Cardiac muscle cell (in vitro differentiated cells and primary cell): ENCODE measurements at places on chromosomes 1 and 21. TPM values are rescaled to one million over a fixed set of nuclear protein-coding genes. Genes with fewer than 3 reads are reported as not detected.

GRCh38 chr1:40926441-40926840, 53.1 kb upstream of the CTPS1 start:
- peak; percentile 41 for DNase-seq
- H3K4me1 ChIP-seq = no peaks in the 10 kb centered on the region
- H3K4me3 ChIP-seq = no peak overlapping the region
- no peaks in the 10 kb centered on the region for H3K27me3 ChIP-seq
- H3K36me3 ChIP-seq = no peaks in the 10 kb centered on the region

- no peaks in the 10 kb centered on the region for H3K4me1 ChIP-seq
- no peak overlapping the region for H3K4me3 ChIP-seq
- no peak overlapping the region for H3K27ac ChIP-seq
- no peaks in the 10 kb centered on the region for H3K27me3 ChIP-seq
Measured at GRCh38 chr21:32545948-32546441, 39.3 kb downstream of the TCP10L start.

DNA sequence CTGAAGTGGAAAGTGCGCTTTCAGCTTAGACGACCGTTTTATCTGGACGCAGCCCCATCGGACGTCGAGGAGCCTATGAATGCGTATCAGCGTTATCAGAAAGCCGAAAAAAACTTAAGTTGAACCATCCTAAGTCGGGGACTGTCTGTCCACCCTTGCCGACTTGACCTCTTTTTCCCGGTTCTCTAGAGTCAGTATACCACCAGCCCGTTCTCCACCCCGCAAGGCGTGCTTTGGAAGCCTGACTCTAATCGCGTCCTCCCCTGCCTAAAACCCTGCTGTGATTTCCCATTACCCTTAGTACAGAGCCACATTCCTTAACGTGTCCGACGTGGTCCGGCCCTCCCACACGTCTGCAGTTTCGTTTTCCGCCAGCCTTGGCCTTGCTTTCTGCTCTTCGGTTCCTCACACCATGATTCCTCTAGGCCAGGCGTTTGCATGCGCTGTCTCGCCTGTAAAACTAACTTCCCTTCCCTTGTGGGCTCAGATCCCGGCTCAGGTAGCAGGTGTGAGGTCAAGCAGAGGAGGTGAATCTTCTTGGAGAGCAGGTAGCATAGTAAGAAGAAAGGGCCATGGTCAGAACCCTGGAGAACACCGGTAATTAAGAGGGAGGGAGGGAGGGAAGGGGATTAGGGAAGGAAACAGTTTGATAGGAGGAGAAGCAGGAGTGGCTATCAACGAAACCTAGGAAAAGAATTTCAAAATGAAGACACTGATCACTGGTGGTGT, 865 bp downstream of the ADPRS start:
- peak overlapping the region; percentile 50 for H3K27ac ChIP-seq
- peak; percentile 37 for DNase-seq
- no peaks in the 10 kb centered on the region for H3K27me3 ChIP-seq
- peaks cover 7% of the 10 kb centered on the region for H3K4me1 ChIP-seq
- H3K36me3 ChIP-seq = peaks cover 30% of the 10 kb centered on the region
- peak overlapping the region; percentile 99 for H3K4me3 ChIP-seq

DNA sequence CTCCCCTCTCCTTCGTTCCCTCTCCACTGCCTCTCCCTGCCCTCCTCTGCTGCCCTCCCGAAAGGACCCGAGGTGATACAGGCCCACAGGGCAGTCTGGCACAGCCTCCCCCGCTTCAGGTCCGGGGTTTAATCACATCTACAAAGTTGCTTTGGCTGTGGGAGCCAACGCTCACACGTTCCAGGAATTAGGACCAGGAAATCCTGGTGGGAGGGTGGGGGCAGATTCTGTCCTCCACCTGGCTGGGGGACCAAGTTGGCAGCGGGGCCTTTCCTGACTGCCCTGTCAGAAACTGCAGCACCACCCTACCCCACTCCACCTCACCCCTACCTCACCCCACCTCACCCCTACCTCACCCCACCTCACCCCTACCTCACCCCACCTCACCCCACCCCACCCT, 95.1 kb downstream of the WDR4 start:
- peaks cover 22% of the 10 kb centered on the region for H3K27me3 ChIP-seq
- no peak for DNase-seq
- H3K4me3 ChIP-seq = no peak overlapping the region
- H3K27ac ChIP-seq = no peak overlapping the region

DNA sequence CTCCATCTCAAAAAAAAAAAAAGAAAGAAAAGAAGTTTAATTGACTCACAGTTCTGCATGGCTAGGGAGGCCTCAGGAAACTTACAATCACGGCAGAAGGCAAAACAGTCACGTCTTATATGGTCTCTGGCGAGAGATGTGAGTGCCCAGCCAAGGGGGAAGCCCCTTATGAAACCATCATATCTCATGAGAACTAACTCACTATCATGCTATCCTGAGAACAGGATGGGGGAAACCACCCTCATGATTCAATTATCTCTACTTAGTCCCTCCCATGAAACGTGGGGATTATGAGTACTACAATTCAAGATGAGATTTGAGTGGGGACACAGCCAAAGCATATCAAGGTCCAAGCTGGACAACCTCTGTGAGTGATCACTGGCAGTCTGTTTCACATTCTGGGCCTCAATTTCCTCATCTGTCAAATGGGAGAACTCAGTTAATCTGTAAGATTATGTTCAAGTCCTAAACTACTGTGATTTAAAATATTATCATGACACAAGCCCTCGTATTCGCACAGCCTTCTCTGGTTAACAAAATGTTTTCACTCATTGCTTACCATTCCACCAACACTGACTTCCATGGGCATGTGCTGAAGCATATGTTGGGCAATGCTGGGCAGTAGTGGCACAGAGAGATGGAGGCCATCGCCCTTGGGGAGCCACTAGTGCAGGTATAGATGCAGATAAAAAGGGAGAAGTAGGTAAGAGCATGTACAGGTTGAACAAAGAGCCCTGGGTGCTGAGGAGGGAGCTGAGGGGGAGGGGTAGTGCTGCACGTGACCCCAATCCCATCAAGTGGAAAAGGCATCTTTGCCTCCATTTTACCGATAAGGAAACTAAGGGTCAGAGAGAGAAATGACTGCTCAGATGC, 46.2 kb upstream of the SLC2A1 start:
- no peaks in the 10 kb centered on the region for H3K36me3 ChIP-seq
- no peaks in the 10 kb centered on the region for H3K27me3 ChIP-seq
- DNase-seq = no peak
- peaks cover 22% of the 10 kb centered on the region for H3K4me1 ChIP-seq

GRCh38 chr1:82491301-82492048, 690.7 kb downstream of the ADGRL2 start:
- H3K4me3 ChIP-seq = no peak overlapping the region
- no peak overlapping the region for H3K27ac ChIP-seq
- H3K4me1 ChIP-seq = peaks cover 11% of the 10 kb centered on the region
- no peaks in the 10 kb centered on the region for H3K36me3 ChIP-seq

DNA sequence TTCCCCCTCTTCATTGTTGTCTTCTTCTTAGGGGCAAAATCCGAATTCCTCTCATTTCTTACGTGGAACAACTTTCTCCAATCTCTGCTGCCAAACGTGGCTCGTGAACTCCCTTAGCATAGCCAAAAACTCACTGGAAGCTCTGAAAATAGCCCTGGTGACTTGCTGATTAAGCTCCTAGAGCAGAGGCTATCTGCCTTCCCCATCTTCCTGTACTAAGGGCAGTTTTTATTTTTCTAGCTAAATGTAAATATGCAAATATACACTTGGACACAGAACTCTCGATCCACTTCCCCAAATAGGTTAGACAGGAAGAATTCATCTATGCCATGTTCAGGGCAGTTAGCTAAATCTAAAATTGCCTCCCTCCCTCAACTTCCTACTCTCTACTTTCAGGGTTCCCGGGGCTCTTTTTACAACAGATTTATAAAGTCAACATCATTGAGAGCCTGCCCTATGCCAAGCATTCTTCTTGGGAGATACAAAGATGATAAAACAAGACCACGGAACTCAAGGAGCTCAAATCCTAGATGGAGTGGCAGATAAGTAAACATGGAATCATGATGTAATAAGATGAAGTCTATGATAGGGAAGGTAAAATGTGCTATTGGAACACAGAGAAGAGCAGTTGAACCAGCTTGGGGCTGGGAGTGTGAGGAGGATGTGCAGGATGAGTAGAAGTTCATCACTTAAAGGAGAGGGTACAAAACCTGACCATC, 59.4 kb upstream of the FMOD start:
- H3K36me3 ChIP-seq = no peaks in the 10 kb centered on the region
- no peak overlapping the region for H3K4me3 ChIP-seq
- H3K4me1 ChIP-seq = no peaks in the 10 kb centered on the region
- DNase-seq = no peak
- no peak overlapping the region for H3K27ac ChIP-seq

- DNase-seq = no peak
- H3K27me3 ChIP-seq = no peaks in the 10 kb centered on the region
- no peak overlapping the region for H3K27ac ChIP-seq
- H3K36me3 ChIP-seq = no peaks in the 10 kb centered on the region
Measured at GRCh38 chr1:151529211-151529702, 10.9 kb upstream of the TUFT1 start.

DNA sequence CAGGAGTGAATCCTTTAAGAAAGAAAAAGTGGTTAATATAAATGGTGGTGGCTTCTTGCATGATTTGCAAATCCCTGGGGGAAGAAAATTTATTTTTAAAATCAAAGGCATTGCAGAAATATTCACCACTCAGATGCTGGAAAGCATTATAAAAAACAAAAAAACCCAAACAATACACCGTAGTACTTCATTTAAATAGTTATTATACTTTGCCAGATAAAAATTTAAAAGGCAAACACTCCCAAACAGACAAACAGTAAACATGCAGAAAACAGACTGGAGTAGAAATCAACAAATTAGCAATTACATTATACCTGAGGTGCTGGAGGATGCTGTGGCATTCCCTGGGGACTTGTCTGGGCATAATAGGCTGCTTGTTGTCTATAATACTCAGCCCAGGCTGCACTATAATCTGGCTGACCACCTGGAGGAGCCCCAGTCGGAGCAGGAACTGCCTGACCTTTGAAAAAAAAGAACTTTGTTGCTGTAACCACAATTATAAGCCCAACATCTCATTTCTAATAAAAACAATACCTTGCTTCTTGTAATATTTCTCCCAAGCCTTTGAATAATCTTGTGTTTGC, 29.9 kb downstream of the FUBP1 start:
- peak; percentile 41 for DNase-seq
- H3K4me1 ChIP-seq = peaks cover 6% of the 10 kb centered on the region
- H3K27me3 ChIP-seq = no peaks in the 10 kb centered on the region
- peak overlapping the region; percentile 64 for H3K27ac ChIP-seq

GRCh38 chr1:29124366-29125236, 898 bp upstream of the TMEM200B start:
- no peaks in the 10 kb centered on the region for H3K4me1 ChIP-seq
- H3K4me3 ChIP-seq = peak overlapping the region; percentile 42
- H3K36me3 ChIP-seq = no peaks in the 10 kb centered on the region

The CLCNKA gene
- 5.8 and 16.3 TPM in 2 replicates for total RNA-seq

The ZNF695 gene
- 1.1 and 4.3 TPM in 2 replicates for total RNA-seq

The TCHH gene
- not detected in 2 replicates for total RNA-seq

The LPAR3 gene
- total RNA-seq = 8.9 and 11.1 TPM in 2 replicates

The ARPC5 gene
- 72.5 and 77.3 TPM in 2 replicates for total RNA-seq

The GPA33 gene
- total RNA-seq = 0.11 and 0.69 TPM in 2 replicates
